Ascending aorta (tissue), 2 donors: ENCODE measurements at places on chromosomes 11 and 22. TPM values are rescaled to one million over a fixed set of nuclear protein-coding genes. Genes with fewer than 3 reads are reported as not detected.

DNA sequence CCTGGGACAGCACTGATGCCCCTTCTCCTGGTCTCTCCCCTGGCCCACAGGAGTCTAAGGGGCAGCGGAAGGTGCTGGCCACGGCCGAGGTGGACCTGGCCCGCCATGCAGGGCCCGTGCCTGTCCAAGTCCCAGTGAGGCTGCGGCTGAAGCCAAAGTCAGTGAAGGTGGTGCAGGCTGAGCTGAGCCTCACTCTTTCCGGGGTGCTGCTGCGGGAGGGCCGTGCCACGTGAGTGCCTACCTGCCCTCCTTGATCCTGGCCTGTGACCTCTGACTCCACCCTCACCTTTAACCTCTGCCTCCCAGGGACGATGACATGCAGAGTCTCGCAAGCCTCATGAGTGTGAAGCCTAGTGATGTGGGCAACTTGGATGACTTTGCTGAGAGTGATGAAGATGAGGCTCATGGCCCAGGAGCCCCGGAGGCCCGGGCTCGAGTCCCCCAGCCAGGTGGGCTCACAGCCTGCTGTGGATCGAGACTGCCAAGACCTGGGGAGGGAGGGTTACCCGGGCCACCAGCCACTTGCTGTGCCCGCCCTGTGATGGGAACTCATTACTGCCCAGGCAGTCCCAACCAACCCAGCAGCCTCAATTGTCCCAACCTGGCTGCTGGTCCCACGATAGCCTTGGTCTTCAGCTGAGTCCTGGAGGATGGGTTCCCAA lies 4.3 kb downstream of the EHBP1L1 start:
- no peak for DNase-seq
- H3K36me3 ChIP-seq = peaks cover 64% of the 10 kb centered on the region
- no peak overlapping the region for H3K4me3 ChIP-seq

Gene GGTLC2
- not detected for total RNA-seq

GRCh38 chr11:34049028-34049427 lies 2.5 kb upstream of the CAPRIN1 start:
- no peak overlapping the region for H3K27ac ChIP-seq
- no peaks in the 10 kb centered on the region for H3K27me3 ChIP-seq
- H3K4me3 ChIP-seq = no peak overlapping the region
- H3K36me3 ChIP-seq = no peaks in the 10 kb centered on the region

DNA sequence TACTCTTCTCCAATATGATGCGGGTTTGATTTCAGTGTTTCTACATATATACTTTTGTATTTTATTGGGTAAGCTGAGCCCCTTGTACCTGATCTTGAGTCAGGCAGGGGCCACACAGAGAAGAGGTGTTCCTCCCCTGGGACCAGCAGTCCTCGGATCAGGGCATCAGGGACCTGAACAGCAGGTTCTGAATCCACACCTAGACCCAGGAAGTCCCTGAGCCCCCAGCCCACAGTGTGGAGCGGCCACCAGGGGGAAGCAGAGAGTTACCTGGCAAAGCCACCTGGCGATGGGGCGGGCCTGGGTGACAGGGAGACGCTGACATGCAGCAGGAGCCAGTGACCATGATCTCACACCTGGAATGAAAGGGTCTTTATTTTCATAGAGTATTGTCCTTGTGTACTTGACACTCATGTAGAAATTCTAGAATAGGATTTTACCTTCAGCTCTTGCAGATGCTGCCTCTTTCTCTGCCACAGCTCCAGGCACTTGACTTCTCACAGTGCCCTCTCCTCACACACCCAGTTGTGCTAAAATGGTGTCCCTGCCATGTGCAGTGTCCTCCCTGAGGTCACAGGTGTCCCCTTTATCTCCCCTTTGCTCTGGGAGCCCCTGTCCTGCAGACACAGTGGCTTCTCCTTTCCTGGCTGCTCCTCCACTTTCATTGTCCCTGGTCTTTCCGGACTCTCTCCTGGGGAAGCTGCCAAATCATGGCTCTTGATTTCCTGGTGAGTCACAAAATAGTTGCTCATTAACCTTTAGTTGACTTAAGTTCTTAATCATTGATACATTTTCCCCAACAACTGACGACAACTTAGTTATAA lies 48.5 kb downstream of the GGTLC2 start:
- no peaks in the 10 kb centered on the region for H3K36me3 ChIP-seq
- H3K27ac ChIP-seq = no peak overlapping the region
- DNase-seq = peak; percentile 61
- no peaks in the 10 kb centered on the region for H3K4me1 ChIP-seq
- no peaks in the 10 kb centered on the region for H3K27me3 ChIP-seq

Gene FADS3
- 191 TPM for total RNA-seq
